ENCODE measurements at places on chromosomes 11 and 22.

DNA sequence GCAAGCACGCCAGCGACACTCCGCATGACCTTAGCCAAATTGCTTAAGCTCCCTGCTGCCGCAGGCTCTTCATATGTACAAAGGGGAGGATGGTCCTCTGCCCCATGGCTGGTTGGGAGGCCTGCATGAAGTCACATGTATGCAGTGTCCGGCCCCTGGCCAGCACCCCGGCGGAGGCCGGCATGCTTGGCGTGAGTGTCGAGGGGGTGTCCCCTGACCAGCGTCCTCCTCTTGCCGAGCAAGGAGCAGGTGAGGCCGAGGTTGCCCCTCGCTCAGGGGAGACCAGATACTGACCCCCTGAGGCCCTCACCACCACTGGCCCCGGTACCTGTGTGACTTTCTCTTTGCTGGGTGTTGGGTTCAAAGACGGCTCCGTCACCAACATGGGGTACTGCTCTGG, 50.2 kb downstream of the DHCR7 start:
- DNase-seq = no peak

DNA sequence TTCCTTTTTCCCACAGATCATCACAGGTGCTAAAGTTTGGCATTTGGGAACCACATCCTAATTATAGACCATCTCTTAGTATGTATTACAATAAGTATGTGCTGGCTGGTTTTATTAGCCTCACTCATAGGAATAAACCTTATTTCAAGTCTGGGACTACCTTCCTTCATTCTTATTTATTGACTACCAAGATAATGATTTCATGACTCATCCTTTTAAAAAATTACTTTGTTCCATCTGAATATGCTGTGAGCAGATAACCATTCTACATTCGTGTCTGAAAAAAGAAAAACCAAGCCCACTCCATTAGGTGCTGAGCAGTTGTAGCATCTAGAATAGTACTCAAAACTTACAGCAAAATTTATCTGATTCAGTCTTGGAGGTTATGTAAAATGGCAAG, 12.3 kb downstream of the TNRC6B start:
- no peak for DNase-seq

DNA sequence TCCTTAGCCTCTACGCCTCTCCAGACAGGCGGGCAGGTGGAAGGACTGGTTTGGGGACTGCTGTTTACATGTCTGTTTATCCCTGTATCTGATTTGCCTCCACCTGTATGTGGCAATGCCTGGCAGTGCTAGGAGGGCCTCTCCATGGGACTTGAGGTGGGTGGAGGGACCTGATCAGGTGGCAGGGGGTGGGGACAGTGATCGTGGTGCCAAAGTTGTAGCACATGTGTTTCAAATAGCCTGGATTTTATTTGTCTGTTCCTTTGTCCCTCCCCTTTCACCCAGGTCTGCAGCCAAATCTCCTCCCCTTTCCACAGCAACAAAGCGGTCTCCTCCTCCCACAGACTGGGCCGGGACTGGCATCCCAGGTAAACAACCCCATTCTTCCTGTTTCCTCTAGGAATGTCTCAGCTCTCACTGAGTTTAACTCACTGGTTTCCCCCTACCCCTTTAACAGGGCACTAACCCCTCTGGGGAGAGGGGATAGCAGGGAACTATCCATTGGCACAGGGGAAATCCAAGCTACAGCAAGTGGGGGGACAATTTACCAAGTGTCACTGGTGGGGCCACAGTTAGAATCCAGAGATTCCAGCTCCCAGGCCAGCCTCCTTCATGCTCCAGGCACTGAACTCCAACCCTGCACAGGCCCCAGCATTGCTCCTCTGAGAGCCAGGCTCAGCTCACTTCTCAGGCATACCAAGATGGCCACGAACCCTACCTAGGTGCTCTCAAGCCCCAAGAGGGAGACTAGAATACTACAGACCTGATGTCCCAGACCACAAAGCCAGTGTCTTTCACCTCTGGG, 22.9 kb upstream of the TLCD5 start:
- no peak for DNase-seq

- DNase-seq = peak; percentile 52
Measured at GRCh38 chr11:68383976-68384501, 71.6 kb downstream of the LRP5 start.

GRCh38 chr11:88300888-88301487, 36.5 kb downstream of the CTSC start:
- no peak for DNase-seq

DNA sequence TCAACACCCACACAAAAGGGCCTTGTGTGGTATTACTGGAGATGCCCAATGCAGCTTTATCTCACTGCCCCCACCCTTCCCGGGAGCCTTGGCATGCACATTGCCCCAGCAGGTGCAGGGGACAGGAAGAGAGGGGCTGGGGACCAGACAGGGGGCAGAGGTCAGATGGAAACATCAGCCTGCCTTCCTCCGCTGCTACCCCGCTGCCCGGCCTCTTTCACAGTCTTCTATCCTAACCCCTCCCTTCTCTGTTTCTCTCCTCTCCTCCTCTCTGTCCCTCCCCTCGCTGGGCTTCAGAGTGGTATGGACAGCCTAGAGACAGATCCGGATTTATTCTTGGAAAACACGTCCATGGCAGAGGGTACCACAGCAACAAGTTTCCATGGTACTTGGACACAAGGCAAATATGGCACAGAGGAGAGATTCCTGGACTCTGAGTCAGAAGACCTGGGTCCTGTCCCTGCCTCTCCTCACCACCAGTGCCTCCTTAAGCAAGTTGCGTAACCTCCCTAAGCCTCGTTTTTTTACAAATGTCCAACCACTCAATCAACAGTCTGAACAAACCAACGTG, 8.3 kb upstream of the IGSF9B start:
- no peak for DNase-seq

- no peak for DNase-seq
Measured at GRCh38 chr11:132818951-132819350, 713.4 kb downstream of the OPCML start.

DNA sequence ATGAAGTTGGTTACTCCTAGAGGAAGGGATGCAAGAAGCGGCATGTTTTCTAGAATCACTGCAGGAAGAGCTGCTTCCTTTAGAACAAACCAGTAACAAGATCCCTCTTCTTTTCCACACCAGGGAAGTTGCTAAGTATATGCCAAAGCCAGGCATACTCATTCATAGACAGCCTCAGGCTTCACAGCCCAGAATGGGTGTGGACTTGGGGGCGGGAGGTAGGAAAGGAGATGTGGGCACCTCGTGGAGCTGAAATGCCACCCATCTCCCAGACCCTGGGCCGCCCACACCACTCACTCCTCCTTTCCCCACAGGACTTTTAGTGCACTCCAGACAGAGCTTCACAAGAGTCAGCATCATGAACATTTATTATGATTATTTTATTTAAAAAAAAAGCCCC, 16.0 kb upstream of the TMEM121B start:
- DNase-seq = no peak

DNA sequence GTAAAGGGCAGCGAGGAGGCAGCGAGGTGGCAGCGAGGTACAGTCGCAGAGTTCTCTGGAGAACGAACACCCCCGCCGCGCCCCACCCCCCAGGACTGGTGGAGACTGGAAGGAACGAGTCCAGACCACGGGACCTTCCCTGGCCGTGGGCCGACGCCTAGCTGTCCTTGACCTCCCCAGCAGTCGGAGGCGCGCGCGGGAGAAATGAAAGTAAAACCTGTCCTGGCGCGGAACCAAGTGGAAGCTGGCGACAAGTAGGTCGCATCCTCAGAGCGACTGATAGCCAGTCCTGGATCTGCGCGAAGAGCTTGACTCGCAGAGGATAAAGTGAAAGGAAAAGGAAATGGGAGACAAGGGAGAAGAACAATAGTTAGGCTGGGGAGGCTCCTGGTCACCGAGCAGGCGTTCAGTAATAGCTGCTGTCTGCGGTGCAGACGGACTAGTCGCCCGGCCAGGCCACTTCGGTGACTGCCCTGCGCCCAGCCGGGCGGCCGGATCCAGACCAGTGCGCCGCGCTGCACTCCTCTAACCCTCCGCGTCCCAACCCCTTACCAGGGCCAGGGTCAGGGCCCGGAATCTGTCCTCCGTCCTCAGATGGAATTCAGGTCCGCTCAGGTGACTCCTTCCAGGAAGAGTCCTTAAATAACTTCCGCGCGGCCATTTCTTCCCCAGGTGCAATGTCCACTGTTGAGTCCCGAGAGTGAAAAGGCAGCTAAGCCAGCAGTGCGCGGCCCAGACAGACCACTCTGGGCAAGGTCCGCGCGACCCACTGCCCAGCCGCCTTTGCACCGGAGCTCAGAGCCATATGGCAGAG, 1.9 kb upstream of the ADM start:
- peak; percentile 62 for DNase-seq

DNA sequence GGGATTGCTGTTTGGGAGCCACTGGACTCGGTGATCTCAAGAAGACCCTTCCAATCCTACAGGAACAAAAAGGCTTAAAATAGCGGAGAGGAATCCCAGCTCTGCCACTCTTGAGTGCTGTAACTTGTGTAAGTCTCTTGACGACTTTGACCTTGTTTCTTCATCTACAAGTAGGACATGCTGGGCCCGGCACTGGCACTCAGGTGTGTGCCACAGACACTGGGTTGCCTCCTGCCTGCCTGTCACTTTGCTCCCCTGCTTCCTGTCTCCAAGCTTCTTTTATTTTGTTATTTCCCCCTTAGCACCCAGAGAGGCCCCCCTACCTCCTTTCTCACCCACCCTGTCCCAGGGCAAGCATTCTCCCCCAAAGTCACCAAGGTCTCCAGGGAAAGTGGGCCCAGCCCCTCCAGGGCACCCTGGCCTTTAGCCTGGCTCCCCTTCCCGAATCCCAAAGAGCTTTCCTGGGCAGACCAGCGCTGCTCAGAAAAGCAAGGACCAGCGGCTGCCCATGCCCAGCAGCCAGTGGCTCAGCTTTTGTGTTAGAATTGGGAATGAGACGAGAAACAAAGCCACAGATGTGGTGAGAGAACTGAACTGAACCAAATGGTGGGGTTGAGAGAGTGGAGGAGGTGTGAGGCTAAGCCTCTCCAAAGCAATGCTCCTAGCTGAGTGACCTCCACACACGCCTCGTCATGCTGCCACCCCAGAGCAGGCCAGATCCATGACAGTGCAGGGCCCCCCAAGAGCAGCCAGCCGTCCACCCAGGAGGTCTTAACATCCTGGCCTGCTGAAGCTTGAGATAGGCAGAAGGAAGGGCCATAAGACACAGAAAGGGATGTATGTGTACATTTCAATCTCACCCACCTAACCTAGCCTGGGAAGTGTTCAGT, 4.5 kb downstream of the TRIM29 start:
- DNase-seq = no peak

DNA sequence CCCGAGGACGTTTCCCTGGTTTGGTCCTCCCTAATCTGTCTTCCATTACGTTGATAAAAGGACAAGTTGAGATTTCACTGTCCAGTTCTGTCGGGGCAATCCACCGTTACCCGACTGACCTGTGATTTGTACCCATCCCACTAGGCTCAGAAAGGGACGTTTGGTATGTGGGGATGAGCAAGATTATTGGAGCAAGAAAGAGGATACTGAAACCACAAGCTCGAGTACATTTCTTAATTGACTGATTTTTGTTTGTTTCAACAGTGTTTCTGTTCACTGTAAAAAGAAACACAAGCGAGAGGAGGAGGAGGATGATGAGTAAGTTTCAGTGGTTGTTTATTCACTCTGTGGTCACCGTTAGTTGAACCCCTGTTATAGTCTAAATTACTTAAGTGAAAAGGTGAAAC, 969 bp downstream of the CCDC117 start:
- DNase-seq = no peak

DNA sequence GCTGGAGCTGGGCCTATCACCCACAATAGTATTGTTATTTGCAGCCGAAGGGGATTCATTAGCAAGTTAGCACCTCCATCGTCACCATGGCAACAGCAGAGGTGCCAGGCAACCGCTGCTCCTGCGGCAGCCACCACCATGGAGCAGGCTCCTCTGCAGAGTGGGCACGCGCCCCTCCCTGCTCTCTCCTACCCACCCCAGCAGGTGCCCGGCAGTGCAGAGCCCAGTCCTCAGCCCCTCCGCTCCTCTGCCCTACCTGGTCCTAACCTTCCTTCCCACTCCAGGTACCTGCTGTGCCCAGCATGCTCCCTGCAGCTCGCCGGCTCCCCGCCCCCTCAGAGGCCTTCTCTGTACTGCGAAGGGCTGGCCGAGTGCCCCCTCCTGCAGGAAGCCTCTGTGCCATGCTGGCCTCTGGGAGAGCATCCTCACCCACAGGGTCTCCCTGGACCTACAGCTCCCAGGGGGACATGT, 3.6 kb downstream of the DUSP8 start:
- peak; percentile 77 for DNase-seq

DNA sequence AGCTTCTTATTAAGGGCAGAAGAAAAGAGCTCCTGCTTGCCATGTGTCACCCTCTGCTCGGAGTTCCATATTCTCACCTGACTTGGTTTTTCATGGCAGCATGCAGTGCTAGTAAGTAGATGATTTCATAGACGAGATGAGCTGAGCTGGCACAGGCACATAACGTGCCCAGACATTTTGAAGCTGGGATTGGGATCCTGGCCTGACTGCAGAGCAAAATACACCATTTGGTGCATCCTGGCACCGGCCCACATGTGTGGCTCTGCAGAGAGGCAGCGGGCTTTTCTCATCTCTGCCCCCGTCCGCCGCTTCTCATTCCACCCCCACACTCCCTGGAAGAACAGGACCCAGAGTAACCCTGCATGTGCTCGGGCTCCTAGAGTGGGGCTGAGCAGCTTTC, 24.8 kb downstream of the FAM118A start:
- no peak for DNase-seq

DNA sequence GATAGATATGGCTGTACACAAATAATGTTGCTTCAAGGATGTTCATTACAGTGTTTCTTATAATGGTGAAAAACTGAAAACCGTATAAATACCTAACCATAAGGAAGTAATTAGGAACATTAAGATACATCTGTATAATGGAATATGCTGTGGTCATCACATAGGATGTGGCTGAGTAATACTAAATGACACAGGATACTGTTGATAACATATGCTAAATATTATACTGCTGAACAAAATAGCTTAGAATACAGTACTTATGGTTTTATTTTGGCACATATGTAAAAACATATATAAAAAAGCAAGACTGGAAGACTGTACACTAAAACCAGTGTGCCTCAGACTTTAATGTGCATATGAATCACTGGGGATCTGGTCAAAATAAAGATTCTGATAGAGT, 43.8 kb downstream of the FBXO7 start:
- DNase-seq = no peak

DNA sequence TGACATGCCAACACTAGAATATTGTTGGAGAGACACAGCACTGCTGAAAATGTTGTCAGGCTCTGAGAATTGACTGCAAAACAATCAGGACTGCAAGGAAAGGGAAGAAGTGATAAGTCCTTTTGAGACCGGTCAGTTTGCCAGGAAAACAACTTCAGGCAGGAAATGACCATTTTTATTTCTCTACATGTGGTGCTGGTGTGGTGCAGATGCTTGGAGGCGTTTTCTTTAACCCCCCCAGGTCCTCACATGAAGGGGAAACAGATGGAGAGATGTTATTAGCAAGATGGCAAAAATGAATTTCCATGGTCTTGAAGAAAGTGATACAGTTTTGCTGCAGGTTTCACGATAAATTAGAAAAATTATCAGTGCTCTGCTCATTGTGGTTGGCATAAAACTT, 5.7 kb downstream of the AP2A2 start:
- DNase-seq = no peak

GRCh38 chr11:117090111-117090706, 8.0 kb downstream of the SIK3 start:
- no peak for DNase-seq

- DNase-seq = no peak
Measured at GRCh38 chr11:9601876-9602199, 28.4 kb downstream of the WEE1 start.

Data from CD8-positive, alpha-beta memory T cell (primary cell).